ENCODE measurements at places on chromosomes 4 and X. TPM values are rescaled to one million over a fixed set of nuclear protein-coding genes. Genes with fewer than 3 reads are reported as not detected.

FAM9C gene
- total RNA-seq: 0.09 TPM

GRCh38 chrX:101803451-101803850 is 128.4 kb downstream of the ZMAT1 start:
- DNase-seq: no peak

- no peak for DNase-seq
These were observed 162.5 kb upstream of the TBL1X start for GRCh38 chrX:9302381-9302780.

DNA sequence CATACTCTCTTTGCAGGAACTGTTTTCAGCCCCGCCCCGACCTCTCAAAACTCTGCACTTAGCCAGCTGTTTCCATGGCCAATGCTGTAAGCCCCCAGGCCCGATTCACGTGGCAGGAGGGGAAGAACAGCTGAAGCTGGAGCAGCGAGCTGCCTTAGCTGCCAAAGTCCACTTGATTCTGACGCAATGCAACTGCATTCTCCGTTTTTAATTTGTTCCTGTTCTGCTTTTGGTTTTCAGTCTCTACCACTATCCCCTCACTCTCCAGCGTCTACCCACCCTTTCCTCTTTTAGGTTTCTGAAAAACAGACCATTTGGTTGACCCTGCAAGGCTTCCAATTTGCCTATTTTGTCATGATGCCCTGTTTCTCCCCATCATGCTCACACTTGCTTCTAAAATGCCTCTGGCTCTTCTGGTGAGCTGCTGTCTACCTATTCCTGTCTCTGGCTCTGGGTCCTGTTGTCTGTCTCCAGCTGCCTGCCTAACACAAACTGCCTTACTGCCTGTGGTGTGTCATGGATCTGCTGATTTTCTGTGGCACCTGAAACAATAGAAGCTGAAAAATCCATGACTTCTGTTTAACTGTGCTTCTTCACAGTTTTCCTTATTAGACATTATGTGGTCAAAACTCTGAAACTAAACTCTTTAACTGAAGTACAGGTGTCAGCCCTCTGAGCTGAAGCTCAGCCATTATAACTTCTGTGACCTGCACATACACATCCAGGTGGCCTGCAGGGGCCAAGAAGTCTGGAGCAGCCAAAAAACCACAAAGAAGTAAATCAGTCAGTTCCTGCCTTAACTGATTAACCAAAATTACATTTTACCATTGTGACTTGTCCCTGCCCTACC is 160.5 kb upstream of the AGTR2 start:
- DNase-seq: no peak

ARHGAP6 gene
- 5.6 TPM for total RNA-seq

All from left colon (tissue), 2 donors.